ENCODE measurements at places on chromosomes 3 and 15.

- peaks cover 15% of the 10 kb centered on the region for H3K4me1 ChIP-seq
- no peak for DNase-seq
- H3K4me3 ChIP-seq, result no peak overlapping the region
- no peak overlapping the region for H3K27ac ChIP-seq
- H3K27me3 ChIP-seq, result peaks cover 13% of the 10 kb centered on the region
Measured at GRCh38 chr3:98020412-98020811, 14.7 kb downstream of the GABRR3 start.

DNA sequence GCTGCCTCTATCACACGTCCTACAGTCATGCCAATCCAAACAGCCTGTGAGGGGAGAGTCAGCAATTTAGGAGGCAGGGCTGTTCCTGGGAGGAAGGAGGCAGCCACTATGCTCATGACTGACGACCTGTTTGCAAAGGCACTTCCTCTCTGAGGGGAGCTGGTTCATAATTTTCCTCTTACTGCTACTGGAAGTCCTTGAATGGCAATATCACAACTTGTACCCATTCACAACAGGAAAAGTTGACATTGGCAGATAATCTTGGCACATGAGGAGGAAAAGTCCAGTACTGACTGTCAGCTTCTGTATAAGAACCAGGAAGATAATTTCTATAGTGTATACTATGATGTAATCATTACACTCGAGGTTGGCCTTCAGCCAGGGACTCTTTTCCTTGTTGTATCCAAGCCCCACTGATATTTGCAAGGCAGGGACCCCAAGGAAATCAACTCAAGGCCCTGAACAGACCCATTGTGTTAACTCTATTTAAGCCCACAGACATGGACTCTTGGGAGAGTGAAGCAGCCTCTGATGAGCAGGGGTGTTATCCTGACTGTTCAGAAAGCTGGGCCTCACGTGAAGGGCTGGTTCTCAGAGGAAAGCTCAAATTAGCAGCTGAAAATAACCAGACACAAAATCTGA lies 267.3 kb upstream of the ADAMTS9 start:
- no peak overlapping the region for H3K4me3 ChIP-seq
- peak; percentile 13 for DNase-seq
- peak overlapping the region; percentile 78 for H3K27ac ChIP-seq
- no peaks in the 10 kb centered on the region for H3K27me3 ChIP-seq
- H3K36me3 ChIP-seq, result no peaks in the 10 kb centered on the region

DNA sequence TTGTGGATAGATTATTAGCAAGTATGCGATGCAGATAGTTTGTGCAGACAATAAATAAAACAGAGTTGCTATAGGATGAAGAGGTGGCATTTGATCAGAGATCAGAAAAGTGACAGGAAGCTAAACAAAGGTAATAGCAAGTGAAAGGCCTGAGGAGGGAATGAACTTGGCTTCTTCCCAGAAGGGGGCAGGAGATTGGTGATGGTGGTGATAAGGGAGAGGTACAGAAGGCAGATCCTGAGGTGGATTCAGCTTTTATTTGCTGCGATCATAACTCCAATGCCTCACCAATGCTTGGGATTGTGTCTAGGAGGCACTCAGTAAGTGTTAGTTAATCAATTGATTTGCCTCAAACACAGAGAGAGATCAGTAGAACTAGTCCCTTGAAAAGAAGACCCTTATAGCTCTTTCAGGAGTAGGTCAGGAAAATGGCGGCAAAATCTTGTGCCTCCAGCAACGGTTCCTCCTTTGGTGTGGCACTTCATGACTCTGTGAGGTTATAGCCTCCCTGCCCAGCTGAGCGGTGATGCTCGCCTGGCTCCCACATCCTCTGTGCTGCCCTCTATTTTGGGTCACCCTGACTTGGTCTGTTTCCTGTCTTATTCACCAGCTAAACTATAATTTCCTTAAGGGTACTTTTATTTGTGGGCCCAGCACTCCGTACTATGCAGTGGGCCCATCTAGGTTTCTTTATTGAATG lies 37.5 kb downstream of the TGFBR2 start:
- H3K36me3 ChIP-seq, result peaks cover 31% of the 10 kb centered on the region
- no peaks in the 10 kb centered on the region for H3K4me1 ChIP-seq
- DNase-seq, result no peak
- H3K27me3 ChIP-seq, result peaks cover 2% of the 10 kb centered on the region
- H3K27ac ChIP-seq, result no peak overlapping the region

DNA sequence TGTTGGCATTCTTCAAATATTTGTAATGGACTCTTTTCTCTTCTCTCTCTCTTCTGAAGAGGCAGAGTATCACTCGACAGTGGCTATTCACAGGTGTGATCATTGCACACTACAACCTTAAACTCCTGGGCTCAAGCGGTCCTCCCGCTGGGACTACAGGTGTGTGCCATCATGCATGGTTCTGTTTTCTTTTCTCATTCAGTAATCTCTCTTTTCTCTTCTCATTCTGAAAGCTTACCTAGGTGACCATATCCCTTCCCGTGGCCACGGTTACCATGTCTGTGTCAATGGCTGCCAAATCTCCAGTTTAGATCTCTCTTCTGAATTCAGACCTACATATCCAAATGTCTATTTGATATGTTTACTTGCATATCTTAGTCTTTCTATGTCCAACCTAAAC lies 96.3 kb downstream of the SOX2 start:
- H3K27me3 ChIP-seq, result peaks cover 8% of the 10 kb centered on the region
- peak overlapping the region; percentile 49 for H3K27ac ChIP-seq
- DNase-seq, result no peak
- no peaks in the 10 kb centered on the region for H3K36me3 ChIP-seq

- no peaks in the 10 kb centered on the region for H3K36me3 ChIP-seq
- H3K27me3 ChIP-seq, result peaks cover 8% of the 10 kb centered on the region
- no peak overlapping the region for H3K27ac ChIP-seq
Measured at GRCh38 chr3:6921066-6921465, 60.2 kb downstream of the GRM7 start.

GRCh38 chr15:39145854-39146625 lies 434.8 kb upstream of the THBS1 start:
- no peak overlapping the region for H3K4me3 ChIP-seq
- DNase-seq, result no peak
- no peaks in the 10 kb centered on the region for H3K4me1 ChIP-seq
- H3K36me3 ChIP-seq, result no peaks in the 10 kb centered on the region
- H3K27ac ChIP-seq, result no peak overlapping the region

- no peak for DNase-seq
- H3K27me3 ChIP-seq, result peaks cover 23% of the 10 kb centered on the region
- no peak overlapping the region for H3K27ac ChIP-seq
- H3K4me3 ChIP-seq, result no peak overlapping the region
Measured at GRCh38 chr3:71901645-71902044, 116.7 kb upstream of the PROK2 start.

DNA sequence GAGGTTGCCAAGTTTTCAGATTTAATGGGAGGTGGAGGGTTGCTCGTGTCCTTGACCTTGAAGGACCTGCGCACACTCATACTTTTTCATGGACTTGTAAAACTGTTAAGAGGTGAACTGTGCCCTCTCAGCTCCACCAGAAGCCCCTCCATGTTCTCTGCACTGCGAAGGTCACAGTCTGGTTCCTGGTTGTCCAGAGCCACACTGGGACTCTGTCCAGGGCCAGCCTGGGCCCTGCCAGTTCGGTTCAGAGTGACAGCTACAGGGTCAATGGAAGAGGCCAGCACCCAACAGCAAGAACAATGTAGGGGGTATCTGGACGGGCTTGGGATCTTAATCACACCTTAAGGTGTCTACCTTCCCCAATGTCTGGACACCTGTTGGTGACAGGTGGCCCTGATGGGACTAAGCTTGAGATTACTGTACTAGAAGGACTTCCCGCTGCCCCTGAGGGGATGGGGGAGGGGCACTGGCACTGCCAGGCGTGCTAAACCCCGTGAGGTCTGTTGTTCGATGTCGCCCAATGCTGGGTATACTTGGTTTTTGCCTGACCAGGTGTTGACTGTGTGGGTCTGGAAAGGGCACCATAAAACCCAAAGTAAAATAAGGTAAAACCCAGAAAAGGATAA lies 34.7 kb downstream of the GRK7 start:
- DNase-seq, result no peak
- peaks cover 2% of the 10 kb centered on the region for H3K27me3 ChIP-seq
- peaks cover 50% of the 10 kb centered on the region for H3K4me1 ChIP-seq
- H3K4me3 ChIP-seq, result peak overlapping the region; percentile 76

DNA sequence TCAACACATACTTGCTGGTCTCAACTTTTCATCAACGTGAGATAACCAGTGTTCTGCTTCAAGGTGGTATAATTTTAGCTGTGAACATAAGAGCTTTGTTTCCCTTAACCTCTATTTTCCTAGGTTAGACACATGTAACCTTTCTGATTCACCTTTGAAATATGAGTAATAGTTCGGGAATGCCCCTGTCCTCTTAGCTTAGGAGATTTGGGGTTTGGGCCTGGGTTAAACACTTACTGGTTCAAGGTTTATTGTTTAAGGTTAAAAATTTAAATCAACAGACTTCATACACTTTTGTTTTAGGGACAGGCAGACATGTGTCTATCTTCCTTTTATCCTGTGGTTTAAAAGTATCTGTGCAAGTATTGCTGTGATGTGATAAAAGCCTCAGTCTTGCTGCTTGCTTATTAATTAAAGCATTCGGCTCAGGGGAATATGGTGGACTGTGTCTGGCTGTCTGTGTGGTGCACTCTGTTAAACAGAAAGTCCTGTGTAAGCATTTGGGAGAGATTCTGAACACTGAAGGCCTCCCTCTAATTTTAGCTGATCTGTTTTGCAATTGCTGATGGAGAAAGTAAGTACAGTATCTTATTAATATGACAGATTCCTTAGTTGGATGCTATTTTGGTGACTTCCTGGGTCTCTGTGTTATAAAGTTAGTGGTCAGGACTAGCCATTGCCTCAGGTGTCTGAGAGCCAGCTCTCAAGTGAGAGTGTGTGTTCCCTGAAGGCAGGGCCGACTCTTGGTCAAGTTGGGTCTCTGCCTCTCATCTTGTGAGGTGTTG lies 81.8 kb downstream of the USP13 start:
- no peak for DNase-seq
- H3K4me1 ChIP-seq, result no peaks in the 10 kb centered on the region
- no peak overlapping the region for H3K27ac ChIP-seq

DNA sequence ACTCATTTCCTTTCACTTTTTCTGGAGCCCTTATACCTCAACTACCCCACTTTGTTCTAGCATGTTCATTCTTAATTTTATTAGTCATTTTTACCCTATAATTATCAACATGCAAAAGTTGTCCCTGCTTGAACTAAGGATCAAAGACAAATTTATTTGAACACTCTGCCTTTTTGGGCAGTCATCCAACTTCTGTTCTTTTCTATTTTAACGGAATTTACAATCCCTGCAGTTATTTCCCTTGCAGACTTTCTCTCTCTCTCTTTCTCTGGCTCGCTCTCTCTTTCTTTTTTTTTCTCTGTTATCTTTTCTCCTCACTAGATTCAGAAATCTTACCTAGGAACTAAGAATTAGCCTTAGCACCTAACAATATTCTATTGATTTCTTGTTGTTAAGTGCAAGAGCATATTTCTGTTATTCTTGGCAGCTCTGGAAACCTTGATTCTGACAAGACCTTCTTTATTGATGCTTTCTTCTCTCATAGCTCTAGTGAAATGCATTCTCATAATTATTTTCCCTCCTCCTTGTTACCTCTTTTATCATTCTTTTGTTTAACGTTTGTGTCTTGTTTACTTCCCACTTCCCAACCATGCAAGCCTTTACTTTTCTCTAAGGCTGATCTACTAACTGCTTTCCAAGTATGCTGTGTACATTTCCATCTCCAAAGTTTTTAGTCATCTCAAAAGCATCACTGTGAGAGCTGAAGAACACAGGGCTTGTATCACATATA lies 951.6 kb downstream of the DIPK2A start:
- H3K27me3 ChIP-seq, result peaks cover 3% of the 10 kb centered on the region
- H3K4me1 ChIP-seq, result no peaks in the 10 kb centered on the region
- DNase-seq, result no peak
- H3K4me3 ChIP-seq, result no peak overlapping the region

- no peak overlapping the region for H3K27ac ChIP-seq
- peaks cover 7% of the 10 kb centered on the region for H3K4me1 ChIP-seq
- no peak for DNase-seq
- H3K36me3 ChIP-seq, result no peaks in the 10 kb centered on the region
- no peak overlapping the region for H3K4me3 ChIP-seq
Measured at GRCh38 chr3:126517986-126518778, 609 bp upstream of the UROC1 start.
